Kidney epithelial cell (primary cell): ENCODE measurements at places on chromosomes 6 and 20.

GRCh38 chr20:34377072-34377847, 14.2 kb downstream of the ITCH start:
- no peak for DNase-seq

GRCh38 chr6:69012211-69012610, 377.1 kb downstream of the ADGRB3 start:
- no peak for DNase-seq

DNA sequence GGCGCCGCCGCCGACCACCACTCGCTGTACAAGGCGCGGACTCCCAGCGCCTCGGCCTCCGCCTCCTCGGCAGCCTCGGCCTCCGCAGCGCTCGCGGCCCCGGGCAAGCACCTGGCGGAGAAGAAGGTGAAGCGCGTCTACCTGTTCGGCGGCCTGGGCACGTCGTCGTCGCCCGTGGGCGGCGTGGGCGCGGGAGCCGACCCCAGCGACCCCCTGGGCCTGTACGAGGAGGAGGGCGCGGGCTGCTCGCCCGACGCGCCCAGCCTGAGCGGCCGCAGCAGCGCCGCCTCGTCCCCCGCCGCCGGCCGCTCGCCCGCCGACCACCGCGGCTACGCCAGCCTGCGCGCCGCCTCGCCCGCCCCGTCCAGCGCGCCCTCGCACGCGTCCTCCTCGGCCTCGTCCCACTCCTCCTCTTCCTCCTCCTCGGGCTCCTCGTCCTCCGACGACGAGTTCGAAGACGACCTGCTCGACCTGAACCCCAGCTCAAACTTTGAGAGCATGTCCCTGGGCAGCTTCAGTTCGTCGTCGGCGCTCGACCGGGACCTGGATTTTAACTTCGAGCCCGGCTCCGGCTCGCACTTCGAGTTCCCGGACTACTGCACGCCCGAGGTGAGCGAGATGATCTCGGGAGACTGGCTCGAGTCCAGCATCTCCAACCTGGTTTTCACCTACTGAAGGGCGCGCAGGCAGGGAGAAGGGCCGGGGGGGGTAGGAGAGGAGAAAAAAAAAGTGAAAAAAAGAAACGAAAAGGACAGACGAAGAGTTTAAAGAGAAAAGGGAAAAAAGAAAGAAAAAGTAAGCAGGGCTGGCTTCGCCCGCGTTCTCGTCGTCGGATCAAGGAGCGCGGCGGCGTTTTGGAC, 2.0 kb downstream of the SOX4 start:
- DNase-seq = no peak

DNA sequence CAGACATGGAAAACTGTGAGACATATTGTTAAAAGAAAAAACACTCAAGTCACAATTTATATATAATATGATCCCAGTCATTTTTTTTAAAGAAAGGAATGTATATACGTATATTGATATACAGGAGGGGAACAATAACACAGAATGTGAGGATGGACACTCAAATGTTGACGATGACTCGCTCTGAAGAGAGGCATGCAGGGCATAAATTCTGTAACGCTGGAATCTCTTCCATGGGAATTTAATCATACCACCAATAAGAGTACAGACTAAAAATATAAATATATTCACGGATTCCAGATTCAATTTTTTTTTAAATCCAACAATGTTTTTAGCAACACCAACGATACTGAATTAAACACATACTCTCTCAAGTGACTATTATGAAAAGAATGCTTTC, 106.9 kb upstream of the CCDC28A start:
- no peak for DNase-seq

DNA sequence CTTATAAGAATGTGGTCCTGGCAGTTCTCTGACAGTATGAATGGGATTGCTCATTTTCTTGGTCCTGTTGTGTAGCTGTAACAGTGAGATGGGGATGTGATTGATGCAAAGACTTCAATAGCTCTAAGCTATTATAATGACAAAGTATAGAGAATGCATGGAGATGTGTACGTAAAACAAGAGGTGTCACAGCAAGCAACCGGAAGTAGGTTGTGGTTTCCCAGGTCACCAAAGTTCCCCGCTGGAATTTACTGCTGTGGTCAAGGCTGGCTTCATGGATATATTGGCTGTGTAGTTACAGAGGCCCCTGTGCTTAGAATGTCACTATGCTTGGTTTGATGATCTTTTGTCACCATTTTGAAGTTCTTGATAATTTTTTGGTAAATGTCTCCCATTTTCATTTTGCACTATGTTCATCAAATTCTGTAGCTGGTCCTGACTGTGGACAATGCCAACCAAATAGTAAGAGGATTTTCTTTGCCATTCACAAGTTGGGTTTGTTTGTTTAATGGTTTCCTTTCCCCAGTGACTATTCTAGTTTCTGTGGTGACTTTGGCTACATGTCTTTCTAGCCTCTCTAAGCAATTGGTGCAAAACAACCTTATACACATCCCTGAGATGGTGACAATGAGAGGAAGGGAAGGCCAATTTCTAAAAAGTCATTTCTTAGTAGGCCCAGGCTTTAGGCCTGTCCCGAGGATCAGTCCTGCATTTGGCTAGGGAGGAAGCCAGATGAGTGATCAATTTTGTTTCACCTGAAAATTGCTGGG, 10.5 kb downstream of the DNAH8 start:
- no peak for DNase-seq

DNA sequence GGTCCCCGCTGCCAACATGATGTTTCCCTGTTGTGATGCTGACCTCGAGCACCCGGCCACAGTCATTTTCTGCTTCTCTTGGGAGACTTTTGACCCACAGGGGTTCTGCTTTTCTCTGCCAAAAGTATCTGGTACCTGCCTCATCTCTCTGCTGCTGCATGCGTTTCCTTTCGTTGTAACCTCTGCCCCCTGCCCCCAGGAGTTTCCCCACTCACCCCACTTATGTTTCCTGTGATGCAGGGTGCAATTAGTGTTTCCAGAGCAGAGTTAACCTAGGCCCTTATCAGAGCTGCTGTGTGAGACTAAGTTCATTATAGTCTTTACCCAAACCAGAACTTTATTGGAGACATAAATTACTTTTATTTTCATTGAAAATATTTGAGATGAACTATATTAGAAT, 65.2 kb upstream of the EDN3 start:
- no peak for DNase-seq

- no peak for DNase-seq
Observed at GRCh38 chr20:58706975-58707681, 14.5 kb downstream of the NPEPL1 start.

DNA sequence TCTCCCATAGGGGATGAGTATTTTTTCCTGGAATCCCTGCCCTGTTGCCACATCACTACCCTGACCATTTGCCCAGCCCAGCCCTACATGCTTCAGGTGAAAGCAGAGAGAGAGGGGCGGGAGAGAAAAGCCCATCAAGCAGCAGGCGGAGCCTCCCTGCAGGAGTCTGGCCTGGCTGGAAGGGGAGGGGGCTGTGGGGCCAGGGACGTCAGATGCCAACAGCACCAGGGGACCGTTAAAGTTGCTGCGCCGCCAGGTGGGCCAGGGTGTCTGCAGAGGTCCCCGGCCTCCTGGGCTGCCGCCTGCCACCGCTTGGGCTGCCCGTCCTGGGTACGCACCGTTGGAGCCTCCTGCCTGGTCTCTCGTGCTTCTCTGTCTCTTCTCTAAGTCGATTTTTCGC, 757 bp upstream of the R3HDML start:
- DNase-seq = no peak

DNA sequence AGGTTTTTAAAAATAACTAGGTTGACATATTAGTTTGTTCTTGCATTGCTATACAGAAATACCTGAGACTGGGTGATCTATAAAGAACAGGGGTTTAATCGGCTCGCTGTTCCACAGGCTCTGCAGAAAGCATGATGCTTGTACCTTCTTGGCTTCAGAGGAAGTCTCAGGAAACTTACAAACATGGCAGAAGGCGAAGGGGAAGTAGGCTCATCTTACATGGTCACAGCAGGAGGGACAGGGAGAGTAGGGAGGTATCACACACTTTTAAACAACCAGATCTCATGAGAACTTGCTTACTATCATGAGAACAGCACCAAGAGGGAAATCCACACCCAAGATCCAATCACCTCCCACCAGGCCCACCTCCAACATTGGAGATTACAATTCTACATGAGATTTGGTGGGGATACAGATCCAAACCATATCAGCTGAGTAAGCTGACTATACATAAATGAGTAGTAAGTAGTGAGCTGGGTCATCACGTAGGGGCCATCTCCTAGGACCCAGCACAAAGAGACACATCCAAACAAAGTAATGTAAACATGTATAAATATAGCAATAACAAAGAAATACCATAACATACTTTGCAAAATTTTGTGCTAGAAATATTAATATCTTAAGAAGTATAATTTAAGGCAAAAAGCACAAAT, 31.4 kb upstream of the SIRPG start:
- no peak for DNase-seq

GRCh38 chr6:151069641-151070040, 170.1 kb upstream of the AKAP12 start:
- no peak for DNase-seq

GRCh38 chr6:14121936-14122344, 4.4 kb downstream of the CD83 start:
- no peak for DNase-seq

- no peak for DNase-seq
Observed at GRCh38 chr20:513429-513828, 30.2 kb downstream of the CSNK2A1 start.

DNA sequence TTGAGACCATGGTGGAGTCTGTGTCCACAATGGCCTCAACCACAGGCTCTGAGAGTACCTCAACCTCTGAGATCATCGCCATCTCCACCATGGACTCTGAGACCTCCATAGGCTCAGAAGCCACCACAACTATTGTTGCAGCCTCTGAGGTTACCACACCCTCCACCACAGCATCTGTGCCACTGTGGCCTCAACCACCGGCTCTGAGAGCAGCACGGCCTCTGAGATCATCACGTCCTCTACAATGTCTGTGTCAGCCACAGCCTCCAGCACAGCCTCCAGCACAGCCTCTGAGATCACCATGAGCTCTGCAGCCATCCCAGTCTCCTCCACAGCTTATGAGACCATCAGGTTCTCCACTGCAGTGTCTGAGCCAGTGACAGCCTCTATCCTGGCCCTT, 19.4 kb upstream of the MUC21 start:
- no peak for DNase-seq

- no peak for DNase-seq
Observed at GRCh38 chr20:32706486-32706885, 32.7 kb upstream of the C20orf203 start.

- DNase-seq = no peak
Observed at GRCh38 chr20:59598625-59599310, 5.6 kb upstream of the PHACTR3 start.

- DNase-seq = no peak
Observed at GRCh38 chr6:129370268-129370916, 339.6 kb downstream of the ARHGAP18 start.

- no peak for DNase-seq
Observed at GRCh38 chr20:5131502-5131901, 4.7 kb downstream of the CDS2 start.

DNA sequence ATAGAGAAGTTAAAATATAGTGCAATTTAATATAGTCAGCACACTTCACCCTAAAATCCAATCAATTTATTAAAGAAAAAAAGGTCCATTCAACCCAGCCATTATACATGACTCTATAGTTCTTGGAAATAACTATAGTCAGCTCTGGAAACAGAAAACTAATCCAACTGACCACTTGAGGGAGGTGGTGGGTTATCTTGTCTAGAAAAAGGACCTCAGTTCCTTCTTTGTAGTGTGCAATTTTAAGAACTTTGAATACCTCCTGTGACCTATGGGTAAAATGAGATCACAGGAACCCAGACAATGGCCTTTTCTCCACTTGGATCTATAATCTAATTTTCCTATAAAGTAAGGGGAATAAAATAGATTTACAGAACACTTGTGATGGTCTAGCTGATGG, 163.6 kb upstream of the CENPW start:
- DNase-seq = no peak

- no peak for DNase-seq
Observed at GRCh38 chr6:10463491-10464481, 48.9 kb upstream of the TFAP2A start.

- DNase-seq = peak; percentile 44
Observed at GRCh38 chr20:12053353-12053752, 135.7 kb downstream of the BTBD3 start.

DNA sequence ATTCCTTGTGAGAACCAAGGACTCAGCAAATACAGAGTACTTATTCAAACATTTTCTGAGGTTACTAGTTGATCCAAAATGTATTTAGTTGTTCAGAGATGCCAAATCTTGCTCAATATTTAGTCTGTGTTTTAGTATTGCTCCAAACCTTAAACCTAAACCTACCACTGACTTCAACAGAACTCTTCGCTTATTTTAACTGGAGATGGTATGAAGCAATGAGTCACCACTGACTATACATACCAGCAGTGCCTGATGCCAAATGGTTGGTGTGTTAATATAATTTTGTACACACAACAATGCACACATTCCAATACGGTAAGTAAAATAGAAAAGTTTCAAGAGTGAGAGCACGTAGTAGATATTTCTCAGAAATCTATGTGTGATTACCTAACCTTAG, 1.9 kb upstream of the SPTLC3 start:
- no peak for DNase-seq

DNA sequence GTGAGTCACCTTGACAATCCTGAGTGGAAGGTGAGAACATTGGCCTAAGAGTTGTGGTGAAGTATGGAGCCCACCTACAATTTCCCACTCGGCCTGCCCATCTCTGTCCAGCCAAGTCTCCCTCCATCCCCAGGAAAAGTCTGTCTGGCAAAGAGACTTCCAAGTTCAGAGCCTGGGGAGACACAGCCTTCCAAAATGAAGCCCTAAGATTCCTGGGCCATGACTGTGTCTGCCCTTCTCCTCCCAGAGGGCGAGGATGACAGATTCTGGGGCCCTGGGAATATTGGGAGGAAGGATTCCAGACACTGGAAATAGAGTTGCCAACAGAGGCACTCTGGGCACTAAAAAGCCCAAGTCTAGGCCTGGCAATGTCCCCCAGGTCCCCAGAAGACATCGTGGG, 176.8 kb downstream of the NFATC2 start:
- no peak for DNase-seq

- no peak for DNase-seq
Observed at GRCh38 chr6:107489636-107490565, at the start of gene SOBP. Gene SOBP (plus strand): TSS chr6:107490117. CDS start chr6:107490617, 500 bp downstream.

DNA sequence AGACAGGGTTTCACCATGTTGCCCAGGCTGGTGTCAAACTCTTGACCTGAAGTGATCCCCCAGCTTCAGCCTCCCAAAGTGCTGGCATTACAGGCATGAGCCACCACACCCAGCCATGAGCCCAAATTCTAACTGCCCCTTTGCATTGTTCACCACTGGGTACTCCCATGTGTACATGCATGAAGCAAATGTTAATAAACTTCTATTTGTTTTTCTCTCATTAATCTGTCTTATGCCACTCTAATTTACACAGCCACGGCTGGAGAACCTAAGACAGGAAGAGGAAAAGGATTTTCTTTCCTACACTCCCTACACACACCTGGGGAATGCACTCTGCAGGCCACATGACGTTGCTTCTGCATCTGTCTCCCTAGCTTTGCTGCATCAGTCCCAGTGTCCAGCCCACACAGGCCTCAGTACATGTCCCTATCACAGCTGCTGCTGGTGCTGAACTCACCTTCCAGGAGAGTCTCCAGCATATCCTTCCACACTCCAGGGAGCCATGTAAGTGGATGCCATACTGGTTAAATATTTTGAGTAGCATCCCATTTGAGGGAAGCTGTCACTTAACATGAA, 13.3 kb downstream of the OR2H2 start:
- no peak for DNase-seq
